ENCODE measurements at places on chromosomes 2 and 18. TPM values are rescaled to one million over a fixed set of nuclear protein-coding genes. Genes with fewer than 3 reads are reported as not detected.
A peak's percentile ranks its signal among the peaks of the same experiment; 100 is the strongest.

GRCh38 chr18:59484561-59485328 lies 125.7 kb upstream of the LMAN1 start:
- DNase-seq: no peak
- H3K4me1 ChIP-seq: no peaks in the 10 kb centered on the region
- H3K36me3 ChIP-seq: no peaks in the 10 kb centered on the region

DNA sequence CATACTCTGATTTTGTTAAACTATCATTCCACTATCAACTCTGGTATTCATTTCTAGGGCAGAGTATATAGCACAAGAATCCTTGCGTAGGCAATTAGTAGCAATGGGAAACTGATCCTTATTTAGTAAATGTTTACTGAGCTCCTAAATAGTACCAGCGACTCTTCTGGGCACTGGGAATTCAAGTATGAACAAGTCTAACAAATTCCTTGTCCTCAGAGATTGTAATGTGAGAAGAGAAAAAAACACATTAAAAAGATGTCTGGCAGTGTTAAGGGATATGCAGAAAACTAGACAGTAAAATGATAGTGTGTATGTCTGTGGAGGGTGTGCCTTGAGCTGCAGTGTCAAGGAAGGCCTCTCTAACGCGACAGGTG lies 721 bp downstream of the METTL5 start:
- no peak for DNase-seq
- peaks cover 30% of the 10 kb centered on the region for H3K4me1 ChIP-seq
- H3K36me3 ChIP-seq: peaks cover 14% of the 10 kb centered on the region
- H3K4me3 ChIP-seq: peak overlapping the region; percentile 90

- H3K36me3 ChIP-seq: no peaks in the 10 kb centered on the region
- H3K27ac ChIP-seq: no peak overlapping the region
- H3K27me3 ChIP-seq: peaks cover 39% of the 10 kb centered on the region
- peak overlapping the region; percentile 89 for H3K4me3 ChIP-seq
Observed at GRCh38 chr2:162839419-162839818, 852 bp upstream of the KCNH7 start.

DNA sequence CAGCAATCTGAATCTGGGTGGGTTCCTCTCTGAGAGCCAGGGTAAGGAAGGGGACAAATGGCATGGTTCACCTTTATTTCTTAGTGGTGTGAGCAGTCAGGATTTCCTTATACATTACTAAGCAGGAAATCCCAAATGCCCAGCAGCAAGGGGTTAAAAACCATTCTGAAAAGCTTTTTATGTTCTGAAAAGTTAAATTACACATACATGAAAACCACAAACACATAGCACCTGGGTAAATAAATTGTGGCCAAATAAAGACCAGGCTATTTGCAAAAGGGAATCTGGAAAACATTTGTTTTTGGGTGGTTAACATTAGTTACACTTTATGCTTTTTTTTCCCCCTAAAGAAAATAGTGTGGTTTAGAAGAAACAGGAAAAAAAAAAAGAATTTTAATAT lies 156.1 kb downstream of the AGPS start:
- peaks cover 18% of the 10 kb centered on the region for H3K36me3 ChIP-seq
- no peak for DNase-seq
- no peaks in the 10 kb centered on the region for H3K4me1 ChIP-seq
- H3K4me3 ChIP-seq: no peak overlapping the region

DNA sequence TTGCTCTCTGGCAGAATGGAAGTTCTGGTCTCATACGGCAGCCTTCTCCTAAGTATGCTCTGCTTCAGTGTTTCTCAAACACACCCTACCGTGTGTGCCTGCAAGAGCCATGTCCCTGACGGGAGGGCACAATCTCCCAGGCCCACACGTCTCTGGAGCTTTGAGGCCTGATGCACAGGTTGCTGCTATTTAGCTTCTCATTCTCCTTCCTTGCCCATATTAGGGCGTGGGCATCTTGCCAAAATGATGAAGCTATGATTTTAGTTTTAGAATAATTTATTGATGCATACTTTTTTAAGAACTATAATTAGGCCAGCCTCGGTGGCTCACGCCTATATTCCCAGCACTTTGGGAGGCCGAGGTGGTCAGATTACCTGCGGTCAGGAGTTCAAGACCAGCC lies 107.9 kb downstream of the RNF144A start:
- no peak overlapping the region for H3K27ac ChIP-seq
- no peaks in the 10 kb centered on the region for H3K36me3 ChIP-seq
- peaks cover 4% of the 10 kb centered on the region for H3K4me1 ChIP-seq
- H3K4me3 ChIP-seq: no peak overlapping the region
- no peak for DNase-seq

DNA sequence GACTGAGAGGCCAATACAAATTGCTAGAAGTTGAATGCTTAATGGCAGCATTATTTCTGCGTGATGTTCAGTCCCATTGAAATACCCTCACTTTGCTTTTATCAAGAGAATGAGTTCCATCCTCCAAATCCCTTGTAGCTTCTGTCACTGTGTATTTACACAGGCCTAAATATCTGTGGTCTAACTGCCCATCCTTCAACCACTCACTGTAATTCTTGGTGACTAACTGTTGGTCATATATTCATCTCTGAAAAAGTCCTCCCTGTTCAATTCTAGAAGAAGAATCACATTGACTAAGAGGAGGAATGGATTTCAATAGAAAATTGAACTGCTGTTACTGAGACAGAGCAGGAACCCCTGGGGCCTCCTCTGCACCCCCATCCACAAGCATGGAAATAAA lies 74.2 kb upstream of the L3MBTL4 start:
- DNase-seq: no peak
- peaks cover 44% of the 10 kb centered on the region for H3K4me1 ChIP-seq
- H3K4me3 ChIP-seq: no peak overlapping the region
- H3K27me3 ChIP-seq: no peaks in the 10 kb centered on the region
- H3K36me3 ChIP-seq: no peaks in the 10 kb centered on the region

TEX44 gene
- total RNA-seq: not detected

GRCh38 chr2:209102319-209102718 lies 321.5 kb upstream of the MAP2 start:
- no peak overlapping the region for H3K4me3 ChIP-seq
- H3K27ac ChIP-seq: no peak overlapping the region
- H3K36me3 ChIP-seq: no peaks in the 10 kb centered on the region
- H3K4me1 ChIP-seq: 0 out of 2 replicates have a peak, but pooled peaks cover 5% of the 10 kb centered on the region
- H3K27me3 ChIP-seq: no peaks in the 10 kb centered on the region
- DNase-seq: no peak

- no peak overlapping the region for H3K27ac ChIP-seq
- H3K27me3 ChIP-seq: no peaks in the 10 kb centered on the region
- no peaks in the 10 kb centered on the region for H3K4me1 ChIP-seq
- no peak overlapping the region for H3K4me3 ChIP-seq
Observed at GRCh38 chr2:135863233-135863632, 13.0 kb downstream of the MCM6 start.

GRCh38 chr2:26488463-26489212 lies 10.7 kb upstream of the OTOF start:
- no peak for DNase-seq
- H3K4me1 ChIP-seq: no peaks in the 10 kb centered on the region
- no peaks in the 10 kb centered on the region for H3K36me3 ChIP-seq
- H3K27me3 ChIP-seq: no peaks in the 10 kb centered on the region
- no peak overlapping the region for H3K4me3 ChIP-seq
- H3K27ac ChIP-seq: no peak overlapping the region

PDE11A gene
- 0.53 TPM for total RNA-seq

MPHOSPH10 gene
- total RNA-seq: 36.6 TPM

RFTN2 gene
- total RNA-seq: 1.1 TPM

Measured in WTC11 (cell line).